T-helper 2 cell (primary cell): ENCODE measurements at places on chromosomes 2 and 18.

- no peak for DNase-seq
Observed at GRCh38 chr2:189305291-189305943, 125.9 kb upstream of the COL5A2 start.

GRCh38 chr2:172228177-172228808, 125.6 kb upstream of the DLX2 start:
- DNase-seq = no peak

GRCh38 chr18:40962784-40963183, 992.2 kb upstream of the PIK3C3 start:
- DNase-seq = no peak

- DNase-seq = no peak
Observed at GRCh38 chr2:32902986-32903385, 43.8 kb upstream of the LTBP1 start.

GRCh38 chr2:130972410-130972809, 120.8 kb downstream of the FAM168B start:
- peak; percentile 1 for DNase-seq

- no peak for DNase-seq
Observed at GRCh38 chr2:40363631-40364030, 88.3 kb downstream of the SLC8A1 start.

DNA sequence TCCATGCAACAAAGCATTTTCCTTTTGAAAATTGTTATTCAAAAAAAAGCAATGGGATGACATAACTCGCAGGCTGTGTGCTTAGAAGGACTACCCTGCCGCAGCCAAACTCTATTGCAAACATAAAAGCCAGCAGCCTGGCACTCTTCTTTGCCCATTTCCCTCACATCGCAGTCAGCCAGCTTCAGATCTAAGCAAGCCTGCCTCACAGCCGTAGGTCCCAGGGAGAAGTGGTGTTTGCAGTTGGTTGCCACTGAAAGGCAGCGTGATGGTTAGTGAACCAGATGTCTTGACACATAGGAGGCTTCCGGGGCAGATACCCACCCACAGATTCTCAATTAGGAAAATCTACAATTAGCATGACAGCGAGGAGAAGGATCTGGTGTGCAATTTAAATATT, 655.2 kb downstream of the RNF144A start:
- DNase-seq = no peak

DNA sequence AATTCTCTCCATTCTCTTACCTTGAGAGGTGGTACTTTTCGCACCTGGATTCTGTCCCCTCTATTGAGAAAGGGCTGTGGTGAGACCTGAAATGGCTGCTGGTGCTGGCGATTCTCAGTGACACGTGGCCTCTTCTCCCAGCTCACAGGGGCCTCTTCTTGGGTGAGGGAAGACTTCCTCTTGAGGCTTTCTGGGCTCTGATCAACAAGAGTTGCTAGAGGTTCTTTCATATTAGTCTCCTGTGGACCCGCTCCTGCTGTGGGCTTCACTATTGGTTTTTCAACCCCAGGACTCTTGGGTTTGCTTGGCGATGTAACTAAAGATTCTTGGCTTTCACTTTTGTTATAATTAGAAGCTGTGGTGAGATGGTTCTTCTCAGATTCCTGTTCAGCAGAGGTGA, 76.3 kb upstream of the DTNB start:
- DNase-seq = no peak

DNA sequence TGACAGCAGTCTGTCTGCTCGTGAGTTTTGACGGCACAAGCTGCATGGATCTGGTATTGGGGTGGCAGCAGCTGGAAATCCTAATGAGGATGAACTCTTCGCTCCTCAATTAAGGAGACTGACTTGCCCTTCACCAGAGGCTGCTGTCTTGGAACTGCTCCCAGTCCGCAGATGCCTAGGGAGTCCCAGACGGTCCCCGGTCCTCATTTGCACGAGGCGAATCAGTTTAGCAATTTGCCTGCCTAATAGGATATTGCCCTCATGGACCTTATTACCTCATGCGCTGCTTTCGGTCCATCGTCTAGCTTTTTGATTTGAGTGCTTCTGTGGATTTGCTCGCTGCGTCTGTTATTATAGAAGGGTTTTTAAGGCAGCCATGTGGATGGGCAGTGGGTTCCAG, 40.6 kb downstream of the ASAP2 start:
- DNase-seq = no peak
